ENCODE measurements at places on chromosomes 12 and 14. TPM values are rescaled to one million over a fixed set of nuclear protein-coding genes. Genes with fewer than 3 reads are reported as not detected.
A peak's percentile ranks its signal among the peaks of the same experiment; 100 is the strongest.

- no peak for DNase-seq
Observed at GRCh38 chr14:51140338-51140737, 45.4 kb upstream of the TRIM9 start.

DNA sequence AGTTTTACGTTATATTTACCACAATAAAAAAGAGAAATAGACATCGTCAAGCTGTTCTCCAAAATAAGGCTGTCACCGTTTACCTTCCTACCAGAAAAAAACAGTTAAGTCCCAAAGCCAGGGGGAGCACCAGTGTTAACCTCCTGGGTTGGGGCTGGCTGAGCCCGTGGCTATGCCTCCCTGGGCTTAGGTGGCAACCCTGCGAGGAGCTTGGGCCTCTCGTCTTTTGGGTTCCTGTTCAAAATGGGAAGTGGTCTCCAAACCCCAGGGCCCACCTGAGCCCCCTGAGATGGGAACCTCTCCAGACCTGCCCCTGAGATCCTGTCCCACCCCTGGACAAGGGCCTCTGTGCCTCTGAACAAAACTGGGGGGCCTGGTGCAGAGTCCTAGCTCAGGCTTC is 22.9 kb downstream of the PACS2 start:
- DNase-seq, result no peak

GRCh38 chr14:91264151-91265150 is 19.9 kb upstream of the GPR68 start:
- no peak for DNase-seq

- no peak for DNase-seq
Observed at GRCh38 chr12:108479364-108480070, 35.6 kb upstream of the FICD start.

DNA sequence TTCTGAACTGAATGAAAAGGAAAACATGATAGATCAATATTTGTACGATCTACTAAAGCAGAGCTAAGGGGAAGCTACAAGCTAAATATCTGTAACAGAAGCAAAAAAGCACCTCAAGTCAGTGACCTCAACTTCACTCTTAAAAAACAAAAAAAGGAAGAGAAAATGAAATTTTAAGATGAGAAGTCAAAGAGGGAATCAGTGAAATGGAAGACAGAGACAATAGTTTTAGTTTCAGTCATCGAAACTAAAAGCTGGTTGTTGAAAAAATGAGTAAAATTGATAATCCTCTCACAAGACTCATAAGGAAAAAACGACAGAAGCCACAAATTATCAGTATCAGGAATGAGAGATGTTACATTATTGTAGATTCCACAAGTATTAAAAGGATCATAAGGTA is 11.9 kb upstream of the SLC2A13 start:
- DNase-seq, result no peak

DNA sequence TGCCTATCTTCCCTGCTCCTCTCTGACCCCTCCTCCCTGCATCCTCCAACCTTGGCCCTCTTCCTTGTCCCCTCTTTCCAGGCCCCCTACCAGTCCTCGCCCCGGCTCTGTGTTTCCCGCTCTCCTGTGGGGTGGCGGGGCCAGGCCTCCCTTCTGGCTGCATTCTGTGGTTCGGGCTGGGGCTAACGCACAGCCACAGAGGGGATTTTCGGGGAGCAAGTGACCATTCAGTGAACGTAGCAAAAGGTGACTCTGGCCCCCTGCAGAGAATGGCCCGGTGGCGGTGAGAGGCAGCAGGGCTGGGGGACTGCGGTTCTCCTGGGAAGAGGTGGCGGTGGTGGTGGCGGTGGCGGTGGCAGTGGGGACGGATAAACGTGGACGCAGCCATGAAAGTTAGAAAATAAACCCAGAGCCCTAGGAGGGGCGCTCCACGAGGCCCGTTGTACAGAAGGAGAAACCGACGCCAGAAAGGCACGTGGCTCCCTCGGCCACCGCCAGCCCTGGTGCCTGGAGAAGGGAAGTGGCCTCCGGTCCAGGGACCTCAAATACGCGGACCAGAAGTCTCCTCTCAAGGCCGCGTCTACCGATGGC is 269.6 kb downstream of the ADGRD1 start:
- no peak for DNase-seq

- no peak for DNase-seq
Observed at GRCh38 chr12:22729431-22729956, 104.5 kb downstream of the ETNK1 start.

DNA sequence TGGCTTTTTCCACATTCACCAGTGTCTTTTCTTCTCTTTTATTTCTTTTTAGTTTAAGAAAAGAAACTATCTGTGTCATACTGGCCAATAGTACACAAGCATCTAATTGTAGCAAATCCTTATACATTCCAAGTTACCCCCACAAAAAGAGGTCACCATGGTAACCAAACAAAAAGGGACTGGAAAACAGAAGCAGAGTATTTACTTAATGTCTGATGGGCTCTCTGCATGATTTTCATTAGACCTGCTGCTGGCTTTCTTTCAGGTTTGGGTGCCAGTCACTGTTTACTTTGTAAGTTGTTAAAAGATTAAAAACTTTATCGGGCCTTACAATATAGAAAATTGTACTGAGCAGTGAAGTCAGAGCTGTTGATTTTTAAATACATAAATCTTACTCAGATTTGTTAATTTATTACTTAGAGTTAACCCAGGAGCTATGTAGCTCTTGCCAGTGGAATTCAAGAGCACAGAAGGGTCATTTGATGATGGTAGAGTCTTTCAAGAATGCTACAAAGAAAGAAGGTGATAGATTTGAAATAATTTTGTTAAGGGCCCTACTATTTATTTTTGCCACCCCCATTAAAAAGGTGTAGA is 123.9 kb downstream of the BRMS1L start:
- DNase-seq, result no peak

DNA sequence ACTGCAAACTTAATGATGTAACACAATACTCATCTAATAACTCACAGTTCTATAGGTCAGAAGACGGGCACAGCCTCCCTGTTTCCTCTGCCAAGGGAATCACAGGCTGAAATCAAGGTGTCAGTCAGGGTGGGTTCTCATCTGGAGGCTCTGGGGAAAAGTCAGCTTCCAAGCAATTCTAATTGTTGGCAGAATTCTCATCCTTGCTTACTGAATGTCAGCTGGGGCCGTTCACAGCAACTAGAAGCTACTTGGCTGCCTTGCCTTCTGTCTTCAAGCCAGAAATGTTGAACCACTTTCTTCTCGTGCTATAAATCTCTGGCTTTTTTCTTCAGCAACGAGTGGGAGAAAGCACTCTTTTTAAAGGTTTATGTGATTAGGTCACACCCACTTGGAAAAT is 80.1 kb upstream of the PDZRN4 start:
- no peak for DNase-seq

GRCh38 chr12:42508913-42509460 is 80.6 kb downstream of the PRICKLE1 start:
- no peak for DNase-seq

DNA sequence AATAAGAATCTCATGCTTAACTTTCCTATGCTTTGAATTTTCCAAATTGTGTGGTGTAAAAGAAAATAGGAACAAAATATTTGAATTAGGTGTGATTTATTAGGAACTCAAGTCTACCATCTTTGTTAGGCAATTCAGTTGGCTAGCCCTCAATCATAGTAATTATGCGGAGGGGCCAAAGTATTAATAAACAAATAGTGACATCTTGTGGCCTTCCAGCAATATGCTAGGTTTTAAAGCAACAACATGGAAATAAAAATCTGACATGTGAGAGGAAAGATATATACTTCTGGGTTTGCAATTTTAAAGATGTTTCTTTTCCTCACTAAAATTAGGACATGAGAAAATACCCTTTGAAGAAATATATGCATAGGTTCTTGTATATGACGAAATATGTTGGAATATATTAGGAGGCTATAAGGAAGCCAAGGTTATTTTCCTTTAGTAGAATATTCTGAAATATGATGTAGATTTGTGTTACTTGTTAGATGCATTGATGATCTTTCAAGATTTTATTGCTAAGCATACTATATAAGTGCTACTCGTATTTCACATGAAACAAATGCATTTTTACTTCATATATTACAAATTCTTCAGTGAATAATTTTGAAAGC is 200.4 kb downstream of the PTPRO start:
- DNase-seq, result peak; percentile 8

GRCh38 chr14:104591031-104591430 is 11.5 kb downstream of the C14orf180 start:
- DNase-seq, result no peak

DNA sequence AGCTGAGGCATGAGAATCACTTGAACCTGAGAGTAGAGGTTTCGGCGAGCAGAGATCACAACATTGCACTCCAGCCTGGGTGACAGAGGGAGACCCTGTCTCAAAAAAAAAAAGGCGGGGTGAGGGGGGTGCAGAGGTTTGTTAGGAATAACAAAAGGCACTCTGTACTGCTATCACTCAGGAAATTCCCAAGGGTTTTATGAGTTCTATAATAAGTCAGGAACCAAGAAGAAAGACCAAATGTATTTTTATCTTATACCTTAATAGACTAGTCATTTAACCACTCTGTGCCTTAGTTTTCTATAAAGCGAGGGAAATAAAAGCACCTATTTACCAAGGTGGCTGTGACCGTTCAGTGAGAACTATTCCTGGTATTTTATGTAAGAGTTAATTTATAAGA is 319.2 kb downstream of the GPHN start:
- DNase-seq, result no peak

- DNase-seq, result no peak
Observed at GRCh38 chr12:130281153-130281799, 56.4 kb upstream of the PIWIL1 start.

GRCh38 chr12:52523824-52524223 is 3.6 kb upstream of the KRT5 start:
- DNase-seq, result no peak

- no peak for DNase-seq
Observed at GRCh38 chr14:96191841-96192462, 12.7 kb upstream of the BDKRB2 start.

- DNase-seq, result no peak
Observed at GRCh38 chr12:9776781-9777180, 16.1 kb upstream of the CD69 start.

DNA sequence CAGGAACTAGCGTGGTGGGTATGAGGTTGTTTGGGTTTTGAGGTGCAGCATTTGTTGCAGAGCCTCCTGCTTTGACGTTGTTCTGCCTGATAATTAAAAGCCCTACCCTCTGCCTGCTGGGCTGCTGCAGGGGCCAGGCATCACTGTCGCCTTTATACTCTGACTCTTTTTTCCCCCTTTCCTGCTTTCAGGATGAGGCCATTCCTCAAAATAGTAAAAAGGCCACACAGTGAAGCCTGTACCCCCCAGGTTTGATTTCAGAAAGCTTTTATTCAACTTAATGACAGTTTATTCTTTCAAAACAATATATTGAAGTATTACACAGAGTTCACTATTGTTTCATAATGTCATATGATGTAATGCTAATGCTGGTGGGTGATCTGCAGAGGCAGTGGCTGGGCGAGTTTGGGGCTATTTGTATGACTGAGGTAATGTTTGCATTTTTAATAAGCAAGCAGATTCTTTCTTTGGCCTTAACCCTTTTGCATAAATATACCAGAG is 9.1 kb downstream of the BORCS5 start:
- DNase-seq, result no peak

Gene LRTM2
- 3.5 TPM for total RNA-seq

Gene CLEC6A
- total RNA-seq, result not detected

Gene PRIMA1
- total RNA-seq, result 0.73 TPM

Gene CELA1
- total RNA-seq, result not detected

Gene PRH1
- 105 TPM for total RNA-seq

Gene RD3L
- not detected for total RNA-seq

Gene KLRC2
- 3.7 TPM for total RNA-seq

Gene HVCN1
- 4.1 TPM for total RNA-seq

Gene TMED10
- 111 TPM for total RNA-seq
